Left lobe of liver (tissue), 2 donors: ENCODE measurements at places on chromosomes 4 and X.

- DNase-seq = no peak
Measured at GRCh38 chr4:16237715-16238114, 11.4 kb upstream of the TAPT1 start.

GRCh38 chr4:80913381-80913780, 117.1 kb upstream of the BMP3 start:
- peak; percentile 68 for DNase-seq

DNA sequence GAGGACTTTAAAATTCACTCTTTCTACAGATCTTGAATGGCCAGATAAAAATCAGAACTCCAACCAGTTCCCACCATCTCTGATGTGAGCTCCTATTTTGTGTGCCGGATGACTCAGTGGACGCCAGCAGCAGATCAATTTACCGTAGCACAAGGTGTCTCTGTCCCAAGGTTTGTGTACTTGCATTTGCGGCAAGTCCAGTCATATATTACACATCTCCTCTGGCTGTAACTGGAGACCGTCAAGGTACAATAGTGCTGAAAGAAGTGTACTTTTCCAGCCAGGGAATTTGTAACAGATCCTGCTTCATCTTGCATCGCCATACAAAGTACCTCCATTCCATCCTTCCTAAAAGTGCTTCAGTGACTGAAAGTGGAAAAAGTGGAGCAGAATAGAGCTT, 108.2 kb upstream of the SORBS2 start:
- DNase-seq = no peak

GRCh38 chrX:44770121-44770520, 73.7 kb upstream of the DUSP21 start:
- no peak for DNase-seq

DNA sequence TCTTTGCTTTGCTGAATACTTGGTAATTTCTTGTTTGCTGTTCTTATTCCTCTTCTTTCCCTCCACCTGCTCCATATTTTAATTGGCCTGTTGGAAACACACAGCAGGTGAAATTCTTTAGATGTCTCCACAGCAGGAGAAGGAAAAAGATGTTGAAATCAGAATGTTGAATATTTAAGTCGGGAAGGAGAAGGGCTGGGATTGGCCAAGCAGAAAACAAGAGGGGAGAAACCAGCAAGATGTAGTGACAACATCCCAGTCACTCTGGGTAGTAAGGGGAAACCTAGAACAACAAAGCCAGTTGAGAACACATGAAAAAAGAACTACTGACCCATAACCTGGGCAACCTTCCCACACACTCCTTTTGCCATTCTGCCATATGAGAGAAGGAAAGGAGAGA, 37.3 kb upstream of the STAG2 start:
- no peak for DNase-seq

DNA sequence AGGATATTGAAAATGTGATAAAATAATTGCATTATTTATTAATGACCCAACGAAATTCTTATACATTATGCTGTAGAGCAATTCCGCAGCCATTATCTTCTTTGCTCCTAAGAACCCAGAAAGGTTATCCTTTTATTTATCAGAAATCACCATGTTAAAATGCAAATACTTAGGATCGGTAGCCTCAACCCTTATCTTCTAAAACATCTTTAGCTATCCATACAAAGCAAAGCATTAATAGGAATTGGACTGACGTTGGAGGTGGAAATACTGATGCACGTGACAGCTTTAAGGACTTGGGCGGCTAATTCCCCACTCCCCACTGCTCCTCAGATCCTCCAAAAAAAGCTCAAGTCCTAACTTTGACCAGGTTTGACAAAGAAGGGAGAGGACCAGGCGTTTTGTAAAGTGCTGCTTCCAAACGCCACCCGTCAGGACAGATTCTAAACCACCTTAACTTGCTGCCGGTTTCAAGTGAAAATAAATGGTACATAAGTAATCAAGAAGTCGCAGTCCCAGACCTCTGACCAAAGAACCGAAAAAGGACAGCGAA, 539 bp upstream of the SPCS3 start:
- no peak for DNase-seq

DNA sequence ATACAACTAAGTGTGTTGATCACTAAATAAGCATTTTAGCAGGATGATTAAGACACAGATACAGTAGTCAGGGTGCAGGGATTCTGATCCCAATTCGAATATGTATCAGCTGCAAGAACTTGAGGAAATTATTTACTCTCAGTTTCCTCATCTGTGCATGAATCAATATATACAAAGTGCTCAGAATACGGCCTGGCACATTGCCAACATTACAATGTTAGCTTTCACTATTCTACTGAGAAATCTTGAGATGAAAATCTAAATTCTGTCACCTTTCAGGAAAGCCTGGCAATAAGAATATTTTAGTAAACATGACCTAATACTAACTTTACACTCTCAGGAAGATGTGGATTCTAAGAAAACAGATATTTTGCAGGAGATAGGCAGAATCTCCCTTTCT, 1001.6 kb upstream of the IGFBP7 start:
- DNase-seq = no peak

DNA sequence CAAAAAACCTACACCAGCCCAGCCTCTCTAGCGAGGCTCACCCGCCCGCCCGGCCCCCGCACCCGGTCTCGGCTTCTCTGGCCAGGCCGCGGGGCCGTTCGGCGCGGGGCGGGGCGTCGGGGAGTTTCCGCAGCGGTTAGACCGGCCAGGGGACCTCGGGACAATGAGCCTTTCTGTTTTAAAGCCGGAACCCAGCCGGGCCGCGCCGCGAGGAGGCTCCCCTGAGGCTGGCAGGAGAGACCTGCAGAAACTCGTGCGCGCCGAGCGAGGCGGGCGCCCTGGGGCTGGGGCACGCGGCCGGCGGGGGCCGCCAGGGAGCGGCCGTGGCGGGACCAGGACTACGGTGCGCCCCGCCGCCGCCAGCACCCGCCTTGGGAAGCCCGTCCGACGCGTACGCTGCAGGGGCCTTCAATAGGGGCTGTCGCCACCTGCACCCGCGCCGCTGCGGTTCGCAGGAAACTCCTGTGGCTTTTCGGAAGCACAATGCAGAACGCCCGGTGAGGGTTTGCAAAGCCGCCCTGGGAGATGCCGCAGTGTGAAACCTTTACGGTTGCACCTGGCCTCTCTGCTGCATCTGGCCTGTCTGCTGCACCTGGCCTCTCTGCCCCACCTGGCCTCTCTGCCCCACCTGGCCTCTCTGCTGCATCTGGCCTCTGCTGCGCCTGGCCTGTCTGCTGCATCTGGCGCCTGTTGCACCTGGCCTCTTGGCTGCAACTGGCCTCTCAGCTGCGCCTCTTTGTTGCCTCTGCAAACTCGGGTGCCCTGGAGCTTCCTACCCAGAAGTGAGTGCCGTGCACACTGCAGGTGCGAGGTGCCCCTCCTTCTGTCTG, 63.9 kb downstream of the TRAPPC11 start:
- DNase-seq = peak; percentile 64

GRCh38 chr4:10005632-10006031, 15.7 kb downstream of the SLC2A9 start:
- no peak for DNase-seq

- DNase-seq = no peak
Measured at GRCh38 chrX:31714797-31715196, 643.0 kb upstream of the FTHL17 start.

DNA sequence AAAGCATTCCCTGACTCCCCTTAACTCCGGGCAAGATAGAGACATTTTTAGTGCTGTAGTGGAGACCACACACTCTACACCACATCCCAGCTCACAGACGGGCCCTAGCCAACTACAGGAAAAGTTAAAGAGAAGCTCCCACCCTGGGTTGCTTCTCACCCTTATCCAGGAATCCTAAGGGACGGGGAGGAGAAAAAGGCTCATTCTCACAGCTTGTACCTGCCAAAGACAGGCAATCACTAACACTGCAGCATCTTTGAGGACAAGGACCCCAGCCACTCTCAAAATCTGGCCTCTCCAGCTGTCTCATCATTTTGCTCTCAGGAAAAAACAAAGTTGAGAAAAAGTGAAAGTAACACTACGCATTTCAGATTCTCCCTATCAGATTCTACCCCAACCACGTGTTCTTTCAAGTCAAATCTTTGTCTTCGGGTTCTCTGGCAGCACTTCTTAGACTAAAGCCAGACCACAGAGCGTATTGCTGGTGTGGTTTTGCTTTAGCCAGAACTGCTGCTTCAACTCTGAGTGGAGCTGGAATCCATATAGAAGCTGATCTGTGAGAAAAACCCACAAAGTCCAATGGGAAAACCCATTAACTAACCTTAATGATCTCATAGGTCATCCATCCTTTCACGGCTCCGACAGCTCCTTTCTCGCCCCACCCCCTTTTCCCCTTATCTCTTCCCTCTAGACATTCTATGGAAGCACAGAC, 605.9 kb upstream of the DIPK2B start:
- no peak for DNase-seq

GRCh38 chrX:49853661-49854060, 24.6 kb downstream of the PAGE4 start:
- no peak for DNase-seq

DNA sequence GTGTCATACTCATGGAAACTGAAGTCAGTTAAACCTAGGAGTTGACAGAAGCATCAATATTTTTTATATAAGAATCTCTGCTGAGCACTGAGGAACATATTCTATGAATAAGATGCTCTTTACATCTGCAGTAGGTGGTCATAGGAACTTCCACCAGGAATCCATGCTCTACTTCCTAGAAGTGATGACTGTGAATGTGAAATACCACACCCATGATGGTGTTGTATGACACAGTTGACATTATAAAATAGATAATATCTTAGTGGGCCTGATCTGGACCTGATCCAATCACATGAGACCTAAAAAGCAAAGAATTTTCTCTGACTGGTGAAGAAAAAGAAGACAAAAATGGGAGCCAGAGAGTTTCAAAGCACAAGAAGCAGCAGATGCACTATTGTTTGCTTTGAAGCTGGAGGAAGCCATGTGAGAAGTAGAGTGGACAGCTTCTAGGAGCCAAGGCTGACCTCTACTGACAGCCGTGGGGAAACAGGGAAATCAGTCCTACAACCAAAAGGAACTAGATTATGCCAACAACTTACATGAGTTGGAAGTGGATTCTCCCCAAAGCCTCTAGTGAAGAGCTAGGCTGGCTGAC, 68.6 kb upstream of the HS3ST1 start:
- no peak for DNase-seq

GRCh38 chrX:7689791-7690412, 153.1 kb upstream of the VCX start:
- no peak for DNase-seq

- no peak for DNase-seq
Measured at GRCh38 chrX:54659547-54659946, 129.5 kb downstream of the GNL3L start.

DNA sequence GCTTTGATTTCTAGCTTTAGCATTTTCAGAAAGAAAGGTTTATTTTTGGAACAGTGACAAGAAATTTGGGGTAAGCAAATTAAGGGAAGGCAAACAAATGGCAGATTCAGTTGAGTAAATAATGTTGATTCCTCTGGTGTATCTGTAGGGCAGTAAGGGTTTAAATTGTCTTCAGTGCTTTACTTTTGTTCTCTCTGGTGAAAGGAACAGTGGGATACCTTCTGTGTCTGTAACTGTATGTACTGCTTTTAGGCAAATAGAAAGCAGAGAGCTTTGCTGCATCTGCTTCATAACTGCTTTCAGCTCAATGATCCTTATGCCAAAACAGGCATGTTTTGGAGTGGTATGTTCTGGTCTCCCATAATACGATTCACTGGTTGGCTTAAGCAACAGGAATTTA, 932.1 kb upstream of the SLIT2 start:
- no peak for DNase-seq

DNA sequence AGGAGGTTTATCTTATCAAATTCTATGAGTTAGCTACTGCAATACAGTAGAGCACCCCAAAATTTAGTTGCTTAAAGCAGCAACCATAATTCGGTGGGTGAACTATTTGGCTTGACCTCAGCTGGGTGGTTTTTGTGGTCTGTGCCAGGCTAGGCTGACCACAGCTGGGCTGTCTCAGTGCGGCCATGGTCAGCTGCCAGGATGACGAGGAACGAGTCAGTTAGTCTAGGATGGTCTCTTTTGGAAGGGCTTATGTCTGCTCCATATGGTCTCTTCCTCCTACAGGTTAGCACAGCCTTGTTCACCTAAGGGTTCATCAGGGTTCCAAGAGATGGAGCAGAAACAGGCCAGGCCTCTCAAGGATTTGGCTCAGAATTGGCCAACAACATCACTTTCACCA, 210.4 kb downstream of the PALLD start:
- no peak for DNase-seq

DNA sequence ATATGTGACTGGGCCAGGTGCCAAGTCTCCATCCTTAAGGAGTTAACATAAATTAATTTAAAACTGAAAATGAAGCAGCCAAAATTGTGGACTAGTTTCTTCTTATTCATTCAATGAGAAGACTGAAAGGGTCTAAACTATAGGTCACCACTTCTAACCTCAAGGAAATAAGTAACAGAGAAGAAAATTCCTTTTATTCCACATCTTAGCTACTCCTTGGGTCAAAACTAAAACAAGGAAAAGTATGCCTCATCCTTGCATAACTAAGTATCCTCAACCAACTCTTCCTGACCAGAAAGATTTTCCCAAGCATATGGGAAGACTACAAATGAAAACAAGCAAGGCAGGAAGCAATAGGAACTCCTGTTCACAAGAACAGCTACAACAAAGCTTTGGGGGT, 71.2 kb downstream of the ZNF827 start:
- DNase-seq = no peak
